NCI-H1092 treated with DMSO at 0.1 percent for 48 hours (cell line): ENCODE measurements at places on chromosomes 12 and 14.

DNA sequence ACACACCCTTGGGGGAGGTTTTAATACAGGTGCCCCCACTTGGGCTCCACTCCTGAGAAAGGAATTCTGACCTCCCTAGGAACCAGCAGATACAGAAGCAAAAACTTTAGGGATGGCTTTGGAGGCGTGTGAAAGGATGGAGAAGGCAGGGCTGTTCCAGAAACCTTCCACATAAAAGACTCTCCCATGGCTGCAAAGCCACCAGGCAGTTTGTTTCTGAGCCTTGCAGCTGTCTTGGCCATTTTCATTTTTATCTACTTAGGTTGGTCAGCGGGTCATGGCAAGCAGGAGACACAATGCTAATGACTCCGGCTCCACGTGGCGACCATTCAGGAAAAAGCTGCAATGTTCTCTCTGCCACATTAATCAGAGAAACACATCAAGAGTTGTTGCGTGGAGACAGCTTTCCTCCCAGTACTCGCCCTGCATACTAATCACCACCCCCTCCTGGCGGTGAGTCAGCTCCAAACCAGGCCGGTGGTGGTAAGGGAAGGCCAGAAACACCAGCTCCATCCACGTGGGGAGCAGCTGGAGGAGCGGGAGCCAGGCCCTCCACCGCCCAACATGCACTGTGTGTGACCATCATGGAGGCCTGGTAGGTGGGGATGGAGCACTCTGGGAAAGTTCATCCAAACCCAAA is 30.9 kb upstream of the IRF2BPL start:
- peak; percentile 80 for DNase-seq

- peak; percentile 96 for DNase-seq
These were observed at the start of gene REC8 for GRCh38 chr14:24171422-24172260. TSS of gene REC8 (plus strand) at chr14:24172080. CDS start at chr14:24172553, 473 bp downstream.

GRCh38 chr14:71056168-71056567 is 148.9 kb downstream of the PCNX1 start:
- DNase-seq: no peak

GRCh38 chr14:79420725-79421124 is 790.6 kb downstream of the DIO2 start:
- DNase-seq: no peak

DNA sequence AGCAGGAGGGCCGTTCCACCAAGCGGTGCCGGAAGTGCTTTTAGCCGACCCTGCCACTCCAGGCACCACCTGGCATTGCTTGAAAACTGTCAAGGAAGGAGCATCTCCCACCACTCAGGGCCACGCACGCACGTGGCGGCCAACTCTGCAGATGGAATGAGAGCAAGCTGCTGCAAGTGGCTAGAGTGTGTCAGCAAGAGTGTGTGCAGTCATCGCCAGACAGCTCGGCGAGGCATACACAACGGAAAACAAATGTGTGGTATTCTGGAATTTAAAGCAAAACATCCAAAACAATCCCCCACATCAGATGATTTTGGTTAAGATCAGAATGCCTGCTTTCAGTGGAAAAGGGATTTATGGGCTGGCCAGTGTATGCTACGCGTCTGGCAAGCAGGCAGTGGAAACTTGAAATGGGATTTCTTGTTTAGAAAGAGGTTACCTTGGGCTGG is 11.2 kb downstream of the CD9 start:
- DNase-seq: no peak

DNA sequence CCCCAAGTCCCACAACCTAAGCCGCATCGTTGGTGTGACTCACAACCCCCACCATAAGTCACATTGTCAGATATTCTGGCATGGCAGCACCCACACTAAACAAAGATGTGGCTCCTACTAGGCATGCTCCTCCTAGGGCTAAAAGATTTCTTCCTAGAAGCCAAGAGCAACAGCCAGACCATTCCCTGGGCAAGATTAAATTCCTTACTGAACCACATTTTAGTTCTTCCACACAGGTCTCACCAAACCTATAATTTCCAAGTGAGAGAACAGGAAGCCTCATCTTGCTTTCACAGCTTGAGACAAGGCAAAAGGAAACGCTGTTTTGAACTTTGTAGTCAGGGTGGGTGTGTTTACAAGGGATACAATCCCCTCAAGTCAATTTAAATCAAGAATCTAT is 632.8 kb downstream of the DIO2 start:
- no peak for DNase-seq

GRCh38 chr14:59093902-59094301 is 94.6 kb upstream of the DAAM1 start:
- no peak for DNase-seq

- DNase-seq: no peak
These were observed 171.4 kb downstream of the KITLG start for GRCh38 chr12:88408823-88409222.

DNA sequence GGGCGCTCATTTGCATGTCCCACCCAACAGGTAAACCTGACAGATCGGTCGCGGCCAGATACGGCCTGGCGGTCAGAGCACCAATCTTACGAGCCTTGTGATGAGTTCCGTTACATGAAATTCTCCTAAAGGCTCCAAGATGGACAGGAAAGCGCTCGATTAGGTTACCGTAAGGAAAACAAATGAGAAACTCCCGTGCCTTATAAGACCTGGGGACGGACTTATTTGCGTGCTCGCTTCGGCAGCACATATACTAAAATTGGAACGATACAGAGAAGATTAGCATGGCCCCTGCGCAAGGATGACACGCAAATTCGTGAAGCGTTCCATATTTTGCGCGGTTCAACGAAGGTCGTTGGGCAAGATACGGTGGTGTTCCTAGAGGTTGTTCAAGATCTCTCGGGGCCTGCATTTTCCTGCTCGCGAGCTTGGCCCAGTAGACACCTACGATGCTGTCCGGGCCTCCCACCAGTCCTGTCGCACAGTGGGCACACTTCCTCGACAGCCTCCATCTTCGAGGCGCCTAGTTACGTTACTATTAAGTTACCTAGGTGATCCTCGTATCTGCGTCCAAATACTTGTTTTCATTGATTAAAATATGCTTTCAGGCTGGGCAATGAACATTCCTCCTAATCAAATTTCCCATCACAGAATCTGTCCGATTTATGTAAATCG is at the start of gene RNU6-7:
TSS of gene RNU6-7 (plus strand) at position 230 of the 675 bp plus-strand sequence.
- peak; percentile 63 for DNase-seq

DNA sequence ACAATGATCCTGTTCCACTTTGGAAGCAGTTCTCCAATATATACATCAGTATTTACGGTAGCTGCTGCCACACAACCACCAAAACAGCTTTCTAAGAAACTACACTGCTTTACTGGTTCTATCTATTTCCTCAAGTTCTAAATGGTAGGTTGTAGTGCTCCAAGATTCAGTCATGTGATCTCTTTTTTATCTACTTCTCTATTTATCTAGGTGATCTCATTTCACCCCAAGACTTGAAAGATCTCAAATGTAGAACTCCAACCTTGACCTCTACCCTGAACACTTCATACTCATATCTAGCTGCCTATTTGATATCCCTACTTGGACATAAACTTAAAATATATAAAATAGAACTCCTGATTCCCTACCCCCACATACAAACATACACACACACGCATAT is 133.9 kb upstream of the RAP1B start:
- no peak for DNase-seq

- DNase-seq: no peak
These were observed 41.7 kb upstream of the MYRFL start for GRCh38 chr12:69783365-69783764.

DNA sequence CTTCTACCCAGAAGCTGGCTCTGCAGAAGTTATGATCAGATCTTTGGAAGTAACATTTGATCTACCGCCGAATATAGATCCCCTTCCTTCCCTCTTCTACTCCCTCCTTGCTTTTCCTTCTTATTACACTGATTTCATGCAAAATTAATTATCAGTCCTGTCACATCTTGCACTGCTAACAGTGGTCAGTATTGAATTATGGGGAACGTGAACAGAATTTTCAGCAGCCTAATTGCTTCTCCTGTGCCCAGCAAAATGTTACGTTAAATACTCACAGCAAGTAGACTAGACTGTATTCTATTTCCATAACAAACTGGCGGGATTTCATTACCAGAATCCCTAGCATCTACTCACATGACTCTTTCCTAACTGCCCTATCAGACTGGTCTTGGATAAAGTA is 596.9 kb downstream of the DIO2 start:
- no peak for DNase-seq

DNA sequence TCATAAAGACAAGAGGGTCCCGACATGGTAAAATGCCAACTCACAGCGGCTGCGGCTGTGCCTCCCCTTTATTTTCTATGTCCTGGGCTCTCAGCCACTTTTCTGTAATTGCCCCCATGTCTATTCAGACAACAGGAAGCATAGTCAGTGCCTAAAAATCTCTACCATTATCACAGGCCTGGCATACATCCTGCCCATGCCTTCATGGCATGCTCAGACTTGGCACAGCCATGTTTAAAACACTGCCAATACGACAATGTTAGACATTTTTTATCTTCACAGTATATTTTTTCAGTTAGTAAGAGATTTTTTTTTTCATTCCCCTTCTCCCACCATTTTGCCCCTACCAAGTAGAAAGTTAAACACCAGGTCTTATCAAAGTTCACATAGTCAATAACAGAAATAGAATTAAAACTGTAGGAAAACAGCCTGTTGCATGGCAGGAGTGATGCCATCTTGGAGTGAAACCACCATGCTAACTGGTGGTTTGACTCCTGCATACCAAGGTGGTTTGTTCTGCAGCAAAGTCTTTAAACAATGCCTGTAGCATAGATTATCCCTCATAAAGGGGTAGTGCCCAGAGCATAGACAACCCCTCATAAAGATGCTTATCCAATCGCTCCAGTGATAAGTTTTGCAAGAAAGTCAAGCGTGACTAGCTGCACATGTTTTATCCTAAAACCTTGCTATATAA is 18.9 kb upstream of the CERS5 start:
- peak; percentile 91 for DNase-seq

DNA sequence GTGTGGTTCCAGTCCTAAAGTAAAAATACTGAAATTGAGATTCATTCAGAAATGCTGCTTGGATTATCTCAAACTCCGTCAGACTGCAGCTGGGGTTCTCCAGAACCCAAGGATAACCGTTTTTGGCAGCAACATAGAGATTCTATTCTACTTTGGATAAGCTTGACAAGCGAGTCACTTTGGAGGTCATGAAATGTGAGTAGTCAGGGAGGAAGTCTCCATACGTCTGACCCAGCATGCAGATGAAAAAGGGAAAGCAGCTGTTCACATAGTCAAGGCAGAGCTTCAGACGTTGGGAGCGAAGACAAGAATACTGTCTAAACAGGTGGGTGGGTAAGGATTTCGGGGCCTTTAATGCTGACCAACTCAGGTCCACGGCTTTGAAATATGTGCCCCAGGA is 14.9 kb upstream of the HSP90B1 start:
- DNase-seq: no peak

GRCh38 chr14:72451054-72451972 is 442.6 kb downstream of the DPF3 start:
- DNase-seq: no peak

- no peak for DNase-seq
These were observed 72.9 kb downstream of the FRMD6 start for GRCh38 chr14:51724650-51725049.

DNA sequence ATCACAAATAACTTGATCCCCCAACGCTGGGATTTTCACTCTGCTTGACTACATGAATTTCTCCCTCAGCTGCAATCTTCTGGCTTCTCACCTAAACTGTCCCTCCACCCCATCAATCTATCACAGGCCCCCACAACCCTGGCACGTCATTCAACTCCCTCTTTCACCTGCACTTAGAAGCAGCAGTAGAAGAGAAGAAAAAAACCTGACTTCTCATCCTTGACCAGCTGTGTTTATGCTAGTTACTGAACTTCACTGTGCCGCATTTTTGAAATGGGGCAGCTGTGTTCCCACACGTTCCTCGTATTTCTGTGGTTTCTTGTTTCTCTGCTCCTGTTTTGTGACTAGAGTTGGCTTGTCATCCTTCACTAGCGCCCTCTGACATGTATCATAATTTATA is 35.0 kb downstream of the ITPR2 start:
- no peak for DNase-seq

GRCh38 chr14:82362452-82362851 is 828.8 kb upstream of the SEL1L start:
- no peak for DNase-seq

DNA sequence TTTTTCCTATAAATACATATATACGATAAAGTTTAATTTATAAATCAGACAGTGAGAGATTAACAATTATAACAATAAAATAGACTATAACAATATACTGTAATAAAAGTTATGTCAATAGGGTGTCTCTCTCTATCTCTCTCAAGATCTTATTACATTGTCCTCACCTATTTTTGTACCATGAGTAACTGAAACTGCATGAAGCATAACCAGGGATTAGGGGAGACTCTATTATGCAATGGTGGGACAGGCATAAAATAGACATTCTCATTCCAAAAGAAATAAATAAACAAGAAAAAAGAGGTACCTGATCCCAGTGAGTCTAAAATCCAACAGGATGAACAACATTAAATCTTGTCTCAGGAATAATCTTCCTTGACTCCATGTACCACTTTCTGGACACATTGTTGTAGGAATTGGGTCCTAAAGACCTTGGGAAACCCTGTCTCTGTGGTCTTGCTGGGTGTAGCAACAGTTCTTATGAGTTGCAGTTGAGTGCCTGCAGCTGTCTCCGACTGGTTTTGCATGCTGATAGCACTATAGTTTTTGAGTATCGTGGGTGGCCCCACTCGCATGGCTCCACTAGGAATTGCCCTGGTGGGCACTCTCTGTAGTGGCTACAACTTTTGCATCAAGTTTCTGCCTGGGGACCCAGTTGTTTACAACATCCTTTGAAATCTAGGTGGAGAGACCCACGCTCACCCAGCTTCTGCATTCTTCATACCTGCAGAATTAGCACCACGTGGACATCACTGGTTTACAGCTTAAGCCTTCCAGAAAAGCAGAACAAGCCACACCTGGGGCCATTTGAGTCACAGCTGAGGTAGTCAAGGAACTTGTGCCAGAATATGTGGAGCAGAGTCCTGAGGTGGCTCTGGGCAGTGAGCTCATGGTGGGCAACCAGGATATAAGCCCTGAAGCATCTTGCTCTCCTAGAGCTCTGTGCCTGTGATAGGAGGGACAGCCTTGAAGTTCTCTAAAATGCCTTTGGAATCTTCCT is 204.7 kb downstream of the KITLG start:
- DNase-seq: no peak

DNA sequence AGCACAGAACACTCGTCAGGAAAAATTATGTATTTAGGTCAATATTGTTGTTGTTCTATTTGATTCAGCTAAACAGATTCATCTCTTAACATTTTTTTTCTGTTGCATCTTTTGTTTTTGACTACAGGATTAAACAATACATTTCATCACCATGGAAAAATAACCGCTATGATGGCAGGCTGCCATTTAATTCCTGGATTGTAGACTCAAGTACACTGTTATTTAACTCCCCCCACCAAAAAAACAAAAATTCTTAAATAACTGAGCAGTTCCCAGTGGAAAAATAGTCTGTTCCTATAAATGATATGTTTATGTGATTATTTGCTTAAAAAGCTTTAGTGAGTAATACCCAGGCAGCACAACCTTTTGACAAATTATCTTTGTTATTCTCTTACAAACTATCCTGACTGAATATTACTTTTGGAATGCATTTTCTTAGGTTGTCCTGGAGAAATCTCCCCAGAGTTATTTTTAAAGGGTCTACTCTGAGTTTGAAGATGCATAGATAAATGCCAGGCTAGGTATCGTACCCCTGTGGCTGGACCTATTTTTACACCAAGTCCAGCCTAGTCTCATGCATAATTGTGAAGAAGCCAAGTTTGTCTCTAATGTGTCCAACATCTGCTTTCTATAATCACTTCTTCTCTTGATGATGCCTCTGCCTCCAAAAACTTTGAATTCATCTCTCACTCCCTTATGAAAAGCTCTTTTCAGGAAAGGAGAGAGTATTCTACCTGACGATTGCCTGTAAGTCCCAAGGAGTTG is 3.7 kb downstream of the KERA start:
- DNase-seq: no peak
